ENCODE measurements at places on chromosomes 2 and 18.

DNA sequence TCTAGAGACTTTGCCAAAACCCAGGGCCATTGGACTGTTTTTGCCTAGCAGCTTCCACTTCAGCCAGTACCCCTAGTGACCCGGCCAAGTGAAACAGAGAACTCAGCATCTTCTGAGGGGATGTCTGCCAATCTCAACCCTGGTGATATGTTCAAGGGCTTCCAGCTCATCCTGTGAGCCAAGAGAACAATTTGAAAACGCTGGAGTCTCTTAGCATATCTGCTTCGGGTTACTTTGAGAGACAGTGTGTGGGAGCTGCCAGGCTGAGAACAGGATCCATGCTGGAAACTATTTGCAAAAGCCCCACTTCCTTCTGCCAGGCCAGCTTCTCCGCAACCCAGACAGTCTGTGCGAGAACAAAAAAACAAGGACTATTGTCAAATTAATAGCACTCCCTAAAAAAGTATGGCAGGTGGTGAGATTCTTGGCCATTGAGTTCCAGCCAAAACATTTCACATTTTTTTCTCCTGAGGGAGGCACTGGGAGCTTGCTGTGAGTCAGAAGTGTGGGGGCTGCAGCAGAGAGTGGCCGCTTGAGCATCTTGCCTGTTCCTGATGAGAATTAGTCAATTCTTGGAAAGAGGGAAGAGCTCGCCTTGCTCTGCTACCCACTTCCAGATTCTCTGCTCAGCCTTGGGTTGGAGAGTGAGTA lies 395.6 kb upstream of the TRIB2 start:
- DNase-seq = peak; percentile 86

- DNase-seq = no peak
These were observed 27.0 kb downstream of the CRYGD start for GRCh38 chr2:208097313-208097712.

- no peak for DNase-seq
These were observed 40.6 kb downstream of the CHST10 start for GRCh38 chr2:100376836-100377235.

DNA sequence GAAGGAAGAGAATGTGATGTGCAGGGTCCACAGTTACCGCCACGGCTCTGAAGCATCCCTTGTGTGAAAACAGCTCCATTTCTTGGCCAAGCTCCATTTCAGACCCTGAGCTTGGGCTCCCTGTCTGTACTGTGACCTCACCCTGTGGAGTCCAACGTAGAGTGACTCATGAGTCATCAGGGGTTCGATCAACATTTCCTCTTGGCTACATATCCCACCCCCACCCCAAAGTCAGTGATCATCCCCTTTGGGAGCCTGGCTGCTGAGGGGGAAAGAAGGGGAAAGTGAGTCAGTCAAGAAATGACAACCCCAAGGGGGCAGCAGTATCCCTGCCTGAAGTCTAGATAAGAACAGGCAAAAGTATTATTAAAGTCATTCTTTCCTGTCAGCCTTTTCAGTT lies 62.2 kb downstream of the PAPOLG start:
- DNase-seq = no peak

- no peak for DNase-seq
These were observed 137.8 kb downstream of the PID1 start for GRCh38 chr2:229133155-229133772.

DNA sequence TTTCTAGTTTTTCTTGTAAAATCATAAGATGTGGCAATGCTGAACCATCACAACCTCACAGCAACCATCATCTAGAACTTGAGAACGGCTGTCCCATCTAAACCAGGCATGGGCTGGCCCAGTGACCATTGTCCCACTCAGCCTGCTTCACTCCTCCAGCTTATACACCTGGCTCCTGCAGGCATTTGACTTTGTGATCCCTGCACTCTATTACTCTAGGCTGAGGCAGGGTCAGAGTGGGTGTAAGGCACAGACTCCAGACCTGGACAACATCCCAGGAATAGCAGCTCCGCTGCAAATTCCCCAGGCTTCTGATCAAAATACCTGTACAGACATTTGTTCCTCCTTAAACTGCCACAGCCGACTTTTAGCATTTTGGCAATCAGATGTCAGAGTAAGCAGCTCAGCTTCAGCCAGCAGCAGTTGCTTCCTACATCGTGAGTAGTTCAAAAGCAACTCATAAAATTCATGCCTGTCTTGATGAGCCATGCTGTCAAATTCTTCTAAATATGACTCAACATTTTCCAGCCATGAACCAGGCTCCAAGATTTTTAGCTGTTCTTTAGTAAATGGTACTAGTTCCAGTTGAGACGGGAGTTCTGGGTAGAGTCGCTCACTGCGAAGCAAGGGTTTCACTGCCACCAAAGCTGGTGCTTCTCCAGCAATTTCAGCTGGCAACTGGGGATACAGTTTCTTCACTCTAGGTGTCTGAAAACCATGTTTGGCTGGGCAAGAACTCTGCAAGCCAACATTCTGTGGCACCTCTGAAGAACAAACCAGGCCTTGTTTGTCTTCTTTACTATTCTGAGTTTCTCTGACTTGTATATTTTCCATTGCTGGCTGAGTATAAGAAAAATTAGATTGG lies 12.8 kb downstream of the EPG5 start:
- DNase-seq = peak; percentile 62

DNA sequence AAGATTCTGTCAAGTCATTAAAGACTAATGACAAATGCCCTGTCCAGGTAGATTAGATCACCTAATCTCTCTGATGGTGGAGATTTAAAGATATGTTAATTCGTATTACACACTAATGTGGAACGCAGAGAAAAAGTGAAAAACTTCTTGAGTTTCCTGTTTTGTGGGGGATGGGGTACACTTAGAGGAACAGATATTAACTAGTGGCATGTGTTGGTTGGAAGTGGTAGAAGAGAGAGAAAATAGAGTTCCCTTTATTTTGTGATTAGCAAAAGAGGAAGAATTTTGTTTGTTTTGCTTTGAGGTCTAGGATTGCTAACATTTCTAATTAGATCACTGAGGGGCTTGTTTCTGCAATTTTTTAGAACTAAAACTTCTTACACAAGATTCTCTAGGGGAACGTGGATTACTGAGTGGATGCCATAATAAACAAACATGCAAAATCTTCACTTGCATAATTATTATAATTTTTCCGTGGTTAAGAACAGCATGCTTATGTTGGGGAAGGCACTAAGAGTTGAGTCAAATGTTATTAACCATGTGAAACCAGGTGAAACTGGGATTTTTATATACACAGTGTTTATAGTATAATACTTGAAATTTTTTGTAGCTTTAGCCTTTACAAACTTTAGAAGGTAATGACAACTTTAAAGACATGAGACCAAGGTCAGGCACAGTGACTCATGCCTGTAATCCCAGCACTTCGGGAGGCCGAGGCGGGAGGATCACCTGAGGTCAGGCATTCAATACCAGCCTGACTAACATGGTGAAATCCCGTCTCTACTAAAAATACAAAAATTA lies 97.4 kb upstream of the STK17B start:
- DNase-seq = no peak

GRCh38 chr2:207254591-207255464 lies 89.1 kb upstream of the KLF7 start:
- no peak for DNase-seq

GRCh38 chr18:39025531-39025930 lies 1459.9 kb upstream of the CELF4 start:
- no peak for DNase-seq

DNA sequence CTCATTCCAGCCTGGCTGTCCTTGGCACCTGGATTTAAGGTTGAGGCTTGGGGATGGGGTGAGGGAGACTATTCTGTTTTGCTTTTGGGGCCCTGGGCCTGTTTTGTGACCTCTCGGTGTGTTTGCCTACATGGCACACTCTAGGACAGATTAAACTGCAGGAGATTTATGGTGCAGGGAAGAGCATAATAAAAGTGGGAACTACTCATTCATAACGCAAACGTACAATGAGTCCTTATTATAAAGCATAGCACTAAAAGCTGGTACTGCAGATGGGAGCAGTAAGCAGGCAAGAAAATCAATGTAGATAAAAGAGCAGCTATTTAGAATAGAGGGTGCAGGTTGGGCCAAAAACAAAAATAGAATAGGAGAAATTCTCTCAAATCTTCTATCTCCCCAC lies 238.4 kb downstream of the ACTR3 start:
- DNase-seq = no peak

All from kidney epithelial cell (primary cell).